HFFc6 (cell line): ENCODE measurements at places on chromosomes 3 and 15. TPM values are rescaled to one million over a fixed set of nuclear protein-coding genes. Genes with fewer than 3 reads are reported as not detected.

DNA sequence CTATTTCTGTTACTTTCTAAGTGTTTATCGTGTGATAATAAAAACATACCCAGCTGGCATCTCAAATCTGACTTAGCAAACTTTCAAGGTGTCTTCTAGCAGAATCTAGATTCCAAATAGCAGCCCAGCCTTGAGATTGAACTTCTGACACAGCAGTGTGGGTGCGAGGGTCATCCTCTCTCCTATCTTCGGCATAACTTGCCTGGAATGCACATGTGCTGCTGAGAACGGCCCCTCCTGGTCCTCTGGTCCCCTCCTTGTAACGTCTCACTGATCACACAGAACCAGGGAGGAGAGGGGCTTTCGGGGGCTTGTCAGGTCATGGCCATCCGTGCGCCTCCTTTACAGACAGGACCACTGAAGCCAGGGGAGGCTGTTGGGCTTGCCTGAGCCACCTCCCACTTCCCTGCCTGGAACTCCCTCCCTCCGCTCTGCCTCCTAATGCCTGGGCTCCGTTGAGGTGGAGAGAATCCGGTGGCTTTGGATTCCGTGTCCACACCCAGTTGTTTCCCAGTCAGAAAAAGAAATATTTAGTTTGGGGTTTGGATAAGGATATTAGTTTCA is 344.4 kb upstream of the C2CD4B start:
- no peak overlapping the region for H3K27ac ChIP-seq
- no peak for DNase-seq
- H3K36me3 ChIP-seq, result peaks cover 8% of the 10 kb centered on the region
- no peak overlapping the region for H3K4me3 ChIP-seq

DNA sequence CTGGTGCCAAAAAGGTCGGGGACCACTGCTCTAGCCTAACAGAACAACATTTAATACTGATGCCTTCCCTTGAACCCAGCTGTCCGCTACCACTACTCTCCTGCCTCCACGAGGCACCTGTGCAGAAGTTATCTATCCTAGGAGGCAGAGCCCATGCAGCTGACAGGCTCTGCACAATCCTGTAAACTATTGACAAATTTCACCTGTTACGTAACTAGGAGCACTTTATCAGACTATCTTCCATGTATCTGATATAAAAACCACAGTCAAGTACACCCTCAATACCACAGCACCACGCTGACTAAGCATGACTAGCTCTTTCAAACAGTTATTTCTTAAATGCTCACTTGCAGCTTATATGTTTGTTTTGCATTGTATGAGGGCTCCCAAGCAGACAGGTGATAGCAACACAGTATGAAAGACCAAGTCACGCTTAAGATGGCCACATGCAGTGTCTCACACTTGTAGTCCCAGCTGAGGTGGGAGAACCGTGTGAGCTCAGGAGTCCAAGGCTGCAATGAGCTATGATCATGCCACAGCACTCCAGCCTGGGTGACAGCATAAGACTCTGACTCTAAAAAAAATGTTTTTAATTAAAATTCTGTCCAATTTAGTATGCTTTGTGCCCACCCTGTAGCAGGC is 4.5 kb upstream of the IL17RC start:
- H3K36me3 ChIP-seq, result no peaks in the 10 kb centered on the region; the same call in 1 of the 2 replicates
- H3K27me3 ChIP-seq, result peaks cover 5% of the 10 kb centered on the region
- peak; percentile 65 for DNase-seq

DNA sequence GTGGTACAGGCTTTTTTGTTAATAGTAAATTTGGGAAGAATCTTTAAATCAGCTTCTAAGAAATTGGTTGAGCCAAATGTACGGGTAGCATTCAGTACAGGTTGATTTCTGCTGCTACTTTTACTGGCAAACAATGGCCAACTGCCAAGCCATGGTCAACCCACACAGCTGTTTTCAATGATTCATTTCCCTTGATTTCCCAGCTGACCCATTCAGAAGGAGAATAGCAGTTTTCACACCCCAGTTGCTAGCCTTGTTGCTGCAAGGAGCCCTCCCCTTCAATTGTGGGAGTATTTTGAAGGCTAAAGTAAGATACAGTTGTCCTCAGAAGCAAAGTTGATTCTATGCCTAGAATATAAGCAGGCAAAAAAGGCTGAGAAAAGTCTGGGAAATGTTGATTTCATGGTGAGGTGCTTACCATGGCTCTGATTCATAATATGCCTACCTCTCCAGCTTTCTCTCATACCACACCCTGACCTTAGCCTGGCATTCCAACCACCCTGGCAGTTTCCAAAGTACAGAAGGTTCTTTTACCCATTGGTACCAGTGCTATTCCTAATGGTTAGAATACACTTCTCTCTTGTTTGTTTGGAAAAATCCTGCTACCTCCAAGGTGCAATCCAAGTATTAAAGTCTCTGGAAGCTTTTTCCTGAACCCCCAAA is 320.3 kb upstream of the TGFBR2 start:
- peak overlapping the region; percentile 26 for H3K4me3 ChIP-seq
- H3K4me1 ChIP-seq, result peaks cover 82% of the 10 kb centered on the region
- H3K36me3 ChIP-seq, result peaks cover 14% of the 10 kb centered on the region
- peak; percentile 76 for DNase-seq

DNA sequence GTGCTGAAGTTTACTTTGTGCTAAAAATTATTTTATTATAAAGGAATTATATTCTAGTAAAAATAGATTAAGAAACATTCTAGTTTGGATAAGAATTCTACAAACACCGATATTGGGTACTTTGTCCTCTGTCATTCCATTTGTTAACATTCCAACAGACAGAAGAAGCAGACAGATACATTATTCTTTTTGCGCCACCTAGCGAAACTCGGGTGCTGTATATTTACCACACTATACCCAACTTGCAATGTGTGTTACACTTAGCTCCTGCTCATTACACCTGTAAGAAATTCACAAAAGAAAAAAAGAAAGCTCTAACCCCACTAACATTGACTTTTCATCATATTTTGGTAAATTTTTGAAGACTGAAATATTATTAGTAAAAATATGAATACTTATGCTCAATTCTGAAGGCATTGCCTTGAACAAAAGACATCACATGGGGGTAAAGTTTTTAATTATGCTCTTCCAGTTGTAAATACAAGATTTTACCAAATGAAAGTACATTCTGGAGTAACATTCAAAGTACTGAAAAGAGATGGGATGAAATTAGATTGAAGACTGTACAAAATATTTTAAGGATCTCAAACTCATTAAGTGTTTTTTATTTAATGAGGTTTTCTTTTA is 136.5 kb upstream of the MLF1 start:
- no peak overlapping the region for H3K4me3 ChIP-seq
- H3K4me1 ChIP-seq, result peaks cover 9% of the 10 kb centered on the region
- H3K27ac ChIP-seq, result no peak overlapping the region
- peak; percentile 65 for DNase-seq
- no peaks in the 10 kb centered on the region for H3K36me3 ChIP-seq
- no peaks in the 10 kb centered on the region for H3K27me3 ChIP-seq

- no peaks in the 10 kb centered on the region for H3K4me1 ChIP-seq
- H3K36me3 ChIP-seq, result peaks cover 8% of the 10 kb centered on the region; the same call in 1 of the 2 replicates
- H3K27me3 ChIP-seq, result peaks cover 2% of the 10 kb centered on the region; the same call in 1 of the 2 replicates
- no peak for DNase-seq
- H3K27ac ChIP-seq, result no peak overlapping the region
These were observed 11.3 kb upstream of the KNL1 start for GRCh38 chr15:40582726-40583246.

Gene SLC28A2
- not detected in 3 replicates for total RNA-seq

GRCh38 chr15:81088470-81089013 is 45.5 kb upstream of the CFAP161 start:
- no peak overlapping the region for H3K27ac ChIP-seq
- H3K4me1 ChIP-seq, result peaks cover 43% of the 10 kb centered on the region
- DNase-seq, result no peak
- peaks cover 1% of the 10 kb centered on the region; the same call in 1 of the 2 replicates for H3K27me3 ChIP-seq

DNA sequence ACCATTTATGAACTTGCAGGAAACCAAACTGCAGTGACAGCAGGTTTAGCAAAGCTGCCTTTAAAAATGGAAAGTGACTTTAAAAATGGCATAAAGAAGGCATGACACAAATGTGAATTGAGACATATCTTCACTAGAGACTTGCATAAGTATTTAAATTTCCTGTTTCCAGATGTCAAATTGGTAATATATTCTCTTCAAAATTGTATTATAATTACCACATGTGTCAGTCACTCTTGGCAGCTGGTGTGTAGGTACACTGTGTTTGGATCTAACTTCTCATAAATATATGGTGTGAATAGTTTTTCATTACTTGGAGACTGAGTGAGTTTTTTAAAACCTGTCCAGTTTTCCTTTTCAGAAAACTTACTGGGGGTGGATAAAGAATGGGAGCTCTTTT is 636.2 kb upstream of the SGO1 start:
- H3K27me3 ChIP-seq, result no peaks in the 10 kb centered on the region
- H3K4me1 ChIP-seq, result no peaks in the 10 kb centered on the region
- H3K4me3 ChIP-seq, result no peak overlapping the region
- H3K36me3 ChIP-seq, result no peaks in the 10 kb centered on the region; the same call in 1 of the 2 replicates
- H3K27ac ChIP-seq, result no peak overlapping the region
- DNase-seq, result no peak

Gene ATP13A4
- total RNA-seq, result not detected in 2 replicates

Gene MAPKBP1
- 18.0 to 21.1 TPM (median 18.6 TPM) in 3 replicates for total RNA-seq

Gene AADAC
- not detected in 3 replicates for total RNA-seq

GRCh38 chr15:70557521-70558258 is 205.7 kb downstream of the UACA start:
- no peak for DNase-seq
- no peaks in the 10 kb centered on the region for H3K4me1 ChIP-seq
- H3K4me3 ChIP-seq, result no peak overlapping the region
- no peak overlapping the region for H3K27ac ChIP-seq

Gene SEC22A
- 14.4 to 20.2 TPM (median 15.4 TPM) in 3 replicates for total RNA-seq

Gene C3orf33
- total RNA-seq, result 3.2 and 3.8 TPM in 2 replicates

Gene CCR3
- not detected in 3 replicates for total RNA-seq

DNA sequence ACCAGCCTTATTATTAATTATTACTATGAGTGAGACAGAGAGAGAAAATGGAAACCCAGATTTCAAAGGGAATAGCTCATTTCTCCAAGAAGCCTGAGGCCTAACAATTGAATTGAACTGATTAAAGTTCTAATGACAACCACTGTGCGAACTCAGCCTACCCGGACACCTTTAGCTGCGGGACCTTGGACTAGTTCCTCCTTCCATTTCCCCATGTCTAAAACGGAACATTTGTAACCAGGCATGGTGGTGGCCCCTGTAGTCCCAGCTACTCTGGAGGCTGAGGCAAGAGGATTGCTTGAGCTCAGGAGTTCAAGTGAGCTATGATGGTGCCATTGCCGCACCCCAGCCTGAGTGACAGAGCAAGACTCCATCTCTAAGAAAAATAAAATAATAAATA is 16.4 kb upstream of the RTP2 start:
- H3K4me3 ChIP-seq, result no peak overlapping the region
- H3K36me3 ChIP-seq, result peaks cover 24% of the 10 kb centered on the region
- H3K27me3 ChIP-seq, result peaks cover 3% of the 10 kb centered on the region; the same call in 1 of the 2 replicates
- DNase-seq, result no peak
- no peak overlapping the region for H3K27ac ChIP-seq

DNA sequence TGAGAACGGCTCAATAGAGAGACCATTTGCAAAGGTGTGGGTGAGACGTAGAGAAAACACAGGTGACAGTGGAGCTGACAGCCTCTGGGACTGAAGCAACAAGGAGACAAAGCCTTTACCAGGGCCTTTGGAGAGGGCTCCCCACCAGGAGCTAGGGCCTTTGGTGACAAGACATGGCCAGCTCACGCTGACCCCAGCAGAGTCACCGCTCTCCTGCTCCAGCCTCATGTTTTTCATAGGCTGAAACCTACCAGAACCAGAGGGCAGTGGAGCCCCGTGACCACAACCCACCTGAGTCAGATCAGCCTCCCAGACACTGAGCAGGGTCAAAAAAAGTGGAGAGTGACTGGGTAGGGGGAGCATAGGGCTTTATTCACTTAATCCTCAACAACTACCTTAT is 214.7 kb downstream of the SHQ1 start:
- no peaks in the 10 kb centered on the region for H3K36me3 ChIP-seq
- H3K4me3 ChIP-seq, result no peak overlapping the region
- peaks cover 31% of the 10 kb centered on the region for H3K27me3 ChIP-seq
- H3K27ac ChIP-seq, result no peak overlapping the region
- peaks cover 13% of the 10 kb centered on the region for H3K4me1 ChIP-seq

Gene ARRDC4
- total RNA-seq, result 20.2 and 46.4 TPM in 2 replicates

Gene UBXN7
- total RNA-seq, result 61.0 and 65.8 TPM in 2 replicates

Gene FBXL22
- total RNA-seq, result 0.44 and 0.46 TPM in 2 replicates

DNA sequence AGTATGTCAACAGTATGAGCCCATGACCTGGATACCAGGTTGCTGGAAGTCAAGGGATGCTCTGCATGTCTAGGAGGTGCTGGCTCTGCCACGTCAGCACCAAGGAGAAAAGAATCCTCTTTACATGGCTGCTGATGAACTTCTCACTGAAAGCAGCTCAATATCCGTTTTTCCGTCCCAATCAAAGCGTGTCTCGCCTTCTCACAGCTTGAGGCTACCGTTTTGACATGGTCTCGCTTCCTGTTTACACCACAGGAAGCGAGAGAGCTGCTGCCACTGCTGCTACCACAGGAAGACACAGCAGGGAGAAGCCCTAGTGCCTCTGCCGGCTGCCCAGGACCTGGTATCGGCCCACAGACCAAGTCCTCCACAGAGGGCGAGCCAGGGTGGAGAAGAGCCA is 27.3 kb downstream of the STARD5 start:
- H3K4me3 ChIP-seq, result no peak overlapping the region
- H3K36me3 ChIP-seq, result no peaks in the 10 kb centered on the region
- H3K4me1 ChIP-seq, result peaks cover 12% of the 10 kb centered on the region
- peaks cover 20% of the 10 kb centered on the region for H3K27me3 ChIP-seq
- H3K27ac ChIP-seq, result no peak overlapping the region

Gene SLC2A2
- total RNA-seq, result not detected in 3 replicates

DNA sequence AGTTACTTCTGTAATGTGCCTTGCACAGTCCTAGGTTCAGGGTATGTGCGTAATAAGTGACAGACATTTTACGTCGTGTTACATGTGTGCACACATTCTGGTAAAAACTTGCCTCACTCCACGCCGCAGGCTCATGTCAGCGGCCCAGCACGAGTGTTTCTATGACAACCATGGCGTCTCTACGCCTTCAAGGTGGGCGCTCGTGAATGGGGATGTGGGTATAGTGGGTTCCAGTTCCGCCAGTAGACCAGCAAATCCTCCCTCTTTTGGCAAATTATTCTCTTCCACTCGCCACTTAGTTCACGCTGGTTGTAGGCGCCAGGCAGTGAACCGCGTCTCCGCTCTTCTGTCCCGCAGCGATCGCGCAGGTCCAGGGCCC is 40.3 kb downstream of the CHST14 start:
- no peak overlapping the region for H3K27ac ChIP-seq
- H3K36me3 ChIP-seq, result no peaks in the 10 kb centered on the region
- H3K4me3 ChIP-seq, result peak overlapping the region; percentile 78
- peaks cover 32% of the 10 kb centered on the region for H3K4me1 ChIP-seq

DNA sequence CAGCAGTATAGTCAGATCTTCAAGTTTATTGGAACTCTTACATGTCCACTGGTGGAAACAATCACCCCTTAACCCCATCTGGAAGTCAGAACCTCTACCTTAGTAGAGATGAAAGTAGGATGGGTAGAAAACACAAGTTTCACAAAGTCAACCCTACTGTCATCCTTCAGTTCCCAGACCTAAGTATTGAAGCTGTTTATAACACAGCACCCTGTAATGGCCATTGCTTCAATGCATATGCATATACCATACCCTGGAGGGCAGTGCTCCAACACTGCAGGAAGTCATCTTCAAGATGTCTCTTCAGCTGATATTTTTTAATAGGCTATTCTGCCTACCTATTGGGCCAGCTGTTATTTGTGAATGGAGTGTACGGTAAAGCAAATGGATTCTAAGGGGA is 241.3 kb downstream of the UBE2E2 start:
- no peak overlapping the region for H3K4me3 ChIP-seq
- no peaks in the 10 kb centered on the region for H3K27me3 ChIP-seq
